Upper lobe of left lung (tissue), 6 donors: ENCODE measurements at places on chromosomes 2 and 18. TPM values are rescaled to one million over a fixed set of nuclear protein-coding genes. Genes with fewer than 3 reads are reported as not detected.

GRCh38 chr2:169193618-169194017, 124.3 kb downstream of the DHRS9 start:
- H3K36me3 ChIP-seq = no peaks in the 10 kb centered on the region
- H3K27me3 ChIP-seq = no peaks in the 10 kb centered on the region
- DNase-seq = no peak
- H3K27ac ChIP-seq = no peak overlapping the region
- H3K4me1 ChIP-seq = no peaks in the 10 kb centered on the region
- H3K4me3 ChIP-seq = no peak overlapping the region

DNA sequence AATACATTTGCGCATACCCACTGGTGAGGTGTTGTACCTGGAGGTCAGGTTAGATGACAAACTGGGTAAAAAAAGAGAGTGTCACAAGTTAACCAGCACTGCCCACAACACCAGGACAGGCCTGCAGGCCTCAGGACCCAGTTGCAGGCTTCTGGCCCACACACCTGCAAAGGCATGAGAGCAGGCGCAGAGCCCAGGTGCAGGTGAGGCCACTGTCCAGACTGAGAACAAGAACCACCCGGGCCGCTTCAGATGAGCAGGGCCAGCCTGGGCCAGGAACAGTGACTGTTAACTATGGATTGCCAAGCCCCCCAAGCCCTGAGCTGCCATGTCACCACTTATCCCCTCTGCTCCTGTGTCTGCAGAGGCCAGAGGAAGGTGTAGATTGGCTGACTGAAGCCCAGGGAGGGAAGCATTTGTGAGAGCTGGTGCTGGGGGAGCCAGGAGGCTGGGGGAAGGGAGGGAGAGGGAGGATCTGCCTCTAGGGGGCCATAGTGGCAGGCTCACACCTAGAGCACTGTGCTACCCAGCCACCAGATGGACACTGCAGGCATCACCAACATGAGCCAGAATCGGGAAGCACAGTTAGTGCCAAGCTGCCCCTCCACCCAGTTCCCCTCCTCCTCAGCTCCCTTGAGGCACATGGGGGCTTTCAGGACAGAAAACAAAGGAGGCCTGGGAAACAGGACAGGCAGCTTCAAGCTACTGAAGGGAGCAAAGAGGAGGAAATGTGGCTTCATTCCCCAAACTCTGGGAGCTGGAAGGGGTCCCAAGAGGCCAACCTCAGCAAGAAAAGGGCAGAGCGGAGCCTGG, 35.4 kb downstream of the SFXN5 start:
- no peaks in the 10 kb centered on the region for H3K27me3 ChIP-seq
- H3K27ac ChIP-seq = no peak overlapping the region
- peaks cover 10% of the 10 kb centered on the region for H3K36me3 ChIP-seq
- DNase-seq = no peak

FEV gene
- not detected for total RNA-seq

- no peak overlapping the region for H3K27ac ChIP-seq
- DNase-seq = no peak
- no peak overlapping the region for H3K4me3 ChIP-seq
- no peaks in the 10 kb centered on the region for H3K36me3 ChIP-seq
Measured at GRCh38 chr18:5413447-5413846, 117.9 kb upstream of the ZBTB14 start.

BCL2L11 gene
- total RNA-seq = 76.5 TPM

DNA sequence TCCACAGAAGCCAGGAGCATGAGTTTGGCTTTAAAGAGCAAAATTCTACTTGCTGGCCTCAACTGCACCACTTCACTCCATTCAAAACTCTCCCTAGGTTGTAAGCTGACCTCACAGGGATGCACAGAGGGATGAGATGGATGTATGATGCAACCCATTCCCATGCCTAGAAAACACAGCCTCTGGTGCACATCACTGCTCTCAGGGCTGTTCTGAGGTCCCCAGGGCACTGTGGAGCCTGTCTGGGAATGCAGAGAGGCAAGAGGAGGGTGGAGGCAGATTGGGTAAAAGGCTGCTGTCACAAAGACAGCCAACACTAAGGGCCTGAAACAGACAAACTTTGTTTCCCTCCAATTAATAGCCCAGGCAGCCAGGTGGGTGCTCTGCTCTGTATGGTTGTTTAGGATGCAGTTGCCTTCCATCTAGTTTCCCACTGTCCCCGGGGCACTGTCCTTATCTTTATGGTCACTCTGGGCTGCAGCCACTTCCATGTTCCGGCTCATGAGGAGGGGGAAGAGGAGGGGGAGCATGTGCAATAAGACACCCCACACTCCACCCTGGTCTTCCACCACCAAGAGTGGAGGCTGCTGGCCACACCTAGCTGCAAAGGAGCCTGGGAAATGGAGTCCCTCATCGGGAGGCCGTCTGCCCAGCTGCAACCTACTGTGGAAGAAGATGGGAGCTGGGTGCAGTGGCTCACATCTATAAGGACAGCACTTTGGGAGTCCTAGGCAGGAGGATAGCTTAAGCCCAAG, 7.0 kb downstream of the GPR45 start:
- H3K4me3 ChIP-seq = no peak overlapping the region
- no peaks in the 10 kb centered on the region for H3K36me3 ChIP-seq
- H3K4me1 ChIP-seq = no peaks in the 10 kb centered on the region
- H3K27ac ChIP-seq = no peak overlapping the region
- no peaks in the 10 kb centered on the region for H3K27me3 ChIP-seq

MYO3B gene
- total RNA-seq = 0.13 TPM

DNA sequence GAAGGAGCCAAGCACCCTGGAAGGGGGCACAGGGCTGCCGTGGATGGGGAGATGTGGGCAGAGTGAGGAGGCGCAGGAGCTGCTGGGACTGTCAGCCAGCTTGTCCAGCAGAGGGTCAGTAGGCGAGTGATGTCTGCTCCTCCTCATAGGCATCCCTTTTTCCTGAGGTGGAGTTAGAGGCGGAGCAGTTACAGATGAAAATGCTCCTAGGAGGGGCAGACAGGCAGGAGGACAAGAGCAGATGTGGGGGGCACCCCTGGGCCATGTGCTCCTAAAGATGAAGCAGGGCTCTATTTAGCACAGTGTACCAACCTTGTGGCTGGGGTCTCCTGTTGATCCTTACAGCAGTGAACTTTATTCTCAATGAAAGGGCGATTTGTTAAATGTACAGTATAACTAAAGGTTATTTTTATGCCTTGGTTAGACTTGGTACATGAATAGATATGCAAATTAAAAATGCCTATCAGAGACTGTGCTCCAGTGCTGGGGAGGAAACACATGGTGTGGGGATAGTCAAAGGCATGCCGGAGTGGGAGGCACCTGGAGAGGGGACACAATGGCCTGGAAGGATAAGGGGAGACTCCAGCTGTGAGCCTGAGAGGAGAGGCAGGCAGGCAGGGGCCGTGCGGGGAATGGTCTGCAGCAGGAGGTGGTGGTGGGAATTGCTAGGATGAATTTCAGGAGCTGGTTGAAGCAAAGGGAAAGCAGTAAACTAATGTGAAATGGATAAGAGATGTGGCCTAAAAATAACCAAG, 175.3 kb downstream of the CLIP4 start:
- no peaks in the 10 kb centered on the region for H3K27me3 ChIP-seq
- H3K27ac ChIP-seq = no peak overlapping the region
- H3K36me3 ChIP-seq = no peaks in the 10 kb centered on the region
- H3K4me3 ChIP-seq = no peak overlapping the region

- no peaks in the 10 kb centered on the region for H3K4me1 ChIP-seq
- no peaks in the 10 kb centered on the region for H3K27me3 ChIP-seq
- no peak overlapping the region for H3K4me3 ChIP-seq
- H3K27ac ChIP-seq = no peak overlapping the region
Measured at GRCh38 chr18:44370861-44371260, 309.8 kb upstream of the SETBP1 start.

GRCh38 chr18:21184396-21184996, 57.5 kb upstream of the GREB1L start:
- no peak for DNase-seq
- H3K27me3 ChIP-seq = no peaks in the 10 kb centered on the region
- H3K4me3 ChIP-seq = no peak overlapping the region
- no peaks in the 10 kb centered on the region for H3K4me1 ChIP-seq
- H3K36me3 ChIP-seq = no peaks in the 10 kb centered on the region

DNA sequence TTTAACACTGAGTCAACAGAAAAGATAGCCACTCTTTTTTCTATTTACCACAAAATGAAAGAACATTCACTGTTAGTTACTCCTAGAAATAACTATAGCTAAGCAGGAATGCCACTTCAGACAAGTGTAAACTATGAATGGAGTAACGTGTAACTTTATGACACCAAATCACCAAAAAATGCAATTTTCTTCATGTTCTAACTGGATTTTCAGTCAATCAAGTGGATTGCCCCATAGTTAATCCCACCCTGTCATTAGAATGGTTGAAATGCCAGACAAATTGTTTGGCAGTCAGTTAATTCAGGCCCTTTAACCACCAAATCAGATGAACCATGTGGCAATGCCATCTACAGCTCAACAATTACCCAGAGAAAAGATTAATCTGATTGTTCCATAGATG, 9.9 kb downstream of the EPHA4 start:
- no peak overlapping the region for H3K4me3 ChIP-seq
- H3K27me3 ChIP-seq = no peaks in the 10 kb centered on the region
- no peaks in the 10 kb centered on the region for H3K4me1 ChIP-seq

- no peaks in the 10 kb centered on the region for H3K36me3 ChIP-seq
- no peaks in the 10 kb centered on the region for H3K27me3 ChIP-seq
- H3K27ac ChIP-seq = no peak overlapping the region
- no peak for DNase-seq
- no peak overlapping the region for H3K4me3 ChIP-seq
- no peaks in the 10 kb centered on the region for H3K4me1 ChIP-seq
Measured at GRCh38 chr2:106827158-106827557, 58.8 kb downstream of the ST6GAL2 start.

RUFY4 gene
- 0.20 TPM for total RNA-seq

DNMT3A gene
- total RNA-seq = 36.6 TPM

REEP1 gene
- total RNA-seq = 10.4 TPM

DNA sequence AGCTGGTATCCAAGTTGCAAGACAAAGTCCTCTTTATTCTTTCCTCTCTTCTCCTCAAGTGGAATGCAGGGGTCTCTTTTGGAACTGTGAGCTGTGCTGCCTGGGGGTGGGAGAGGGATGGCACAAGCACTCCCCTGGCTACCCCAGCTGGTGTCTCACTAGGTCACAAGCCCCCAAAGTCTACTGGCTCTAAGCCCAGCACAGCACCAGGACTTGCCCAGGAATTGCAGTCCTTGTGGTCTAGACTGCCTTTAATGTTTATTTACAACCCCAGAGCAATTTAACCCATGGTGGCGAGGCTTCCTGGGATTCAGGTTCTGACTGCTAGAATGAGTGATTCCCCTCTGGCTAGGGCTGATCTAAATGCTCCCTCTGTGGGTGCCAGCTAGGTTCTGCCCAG, 199.0 kb upstream of the STK17B start:
- no peak overlapping the region for H3K4me3 ChIP-seq
- no peaks in the 10 kb centered on the region for H3K36me3 ChIP-seq
- no peaks in the 10 kb centered on the region for H3K27me3 ChIP-seq
- no peak overlapping the region for H3K27ac ChIP-seq
- peaks cover 8% of the 10 kb centered on the region for H3K4me1 ChIP-seq

SERPINB5 gene
- total RNA-seq = not detected

STEAP3 gene
- total RNA-seq = 22.3 TPM

SCYGR8 gene
- total RNA-seq = not detected

FNDC4 gene
- total RNA-seq = 1.1 TPM

SANBR gene
- total RNA-seq = 40.3 TPM

DNA sequence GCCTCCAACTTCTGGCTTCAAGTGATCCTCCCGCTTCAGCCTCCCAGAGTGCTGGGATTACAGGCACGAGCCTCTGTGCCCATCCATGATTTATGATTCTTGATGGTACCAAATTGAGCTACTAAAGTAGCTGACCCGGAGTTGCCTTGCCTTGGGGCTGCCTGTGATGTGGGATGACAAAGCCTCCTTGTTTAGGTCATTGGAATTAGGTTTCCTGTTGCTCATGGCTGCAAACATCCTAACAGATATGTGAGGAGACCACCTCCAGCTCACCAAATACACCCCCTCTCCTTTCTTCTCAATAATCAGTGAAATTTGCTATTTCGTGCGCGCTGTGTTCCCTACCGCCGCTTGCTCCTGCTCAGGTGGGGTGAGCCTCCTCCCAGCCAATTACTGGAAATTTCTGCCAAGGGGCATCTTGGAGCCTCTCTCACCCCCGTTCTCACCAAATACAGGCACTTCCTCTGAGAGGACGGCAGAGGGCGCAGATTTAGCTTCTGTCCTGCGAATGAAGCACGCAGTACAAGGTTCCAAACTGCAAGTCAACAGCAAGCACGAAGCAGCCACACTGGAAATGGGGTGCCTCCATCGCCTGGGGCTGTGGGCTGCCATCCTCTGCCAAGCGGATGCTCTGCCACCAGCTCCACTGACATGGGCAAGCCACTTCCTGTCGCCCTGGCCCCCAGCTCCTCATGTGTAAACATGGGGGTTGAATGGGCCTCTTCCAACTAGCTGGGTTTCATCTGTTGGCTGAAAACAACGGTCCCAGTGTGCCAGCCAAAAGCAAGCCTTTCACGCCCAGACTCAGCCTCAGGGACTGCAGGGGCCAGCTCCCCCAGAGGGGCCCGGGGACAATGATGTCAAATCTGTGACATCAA, 71.7 kb downstream of the NCAPH start:
- DNase-seq = peak; percentile 52
- no peaks in the 10 kb centered on the region for H3K36me3 ChIP-seq
- no peaks in the 10 kb centered on the region for H3K27me3 ChIP-seq
- no peak overlapping the region for H3K4me3 ChIP-seq

DNA sequence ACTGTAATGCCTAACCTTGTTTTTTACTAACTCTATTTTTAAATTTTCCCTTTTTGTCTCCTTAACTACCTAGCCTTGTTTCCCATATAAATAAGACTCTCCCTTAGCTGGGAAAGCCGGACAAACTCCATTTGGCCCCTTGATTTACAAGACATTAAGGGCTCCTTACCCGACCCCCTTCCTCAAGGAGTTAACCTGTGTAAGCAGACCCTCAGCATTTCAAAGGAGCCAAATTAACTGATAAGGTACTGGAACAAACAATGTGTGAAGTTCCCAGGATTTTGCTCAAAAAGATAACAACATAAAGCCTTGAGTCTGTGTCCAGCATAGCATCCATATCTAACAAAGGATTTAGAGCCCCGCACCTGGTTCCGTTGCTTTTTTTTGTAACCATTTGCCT, 59.6 kb upstream of the C2orf15 start:
- H3K27me3 ChIP-seq = no peaks in the 10 kb centered on the region
- no peak for DNase-seq
- H3K36me3 ChIP-seq = no peaks in the 10 kb centered on the region
- H3K4me1 ChIP-seq = no peaks in the 10 kb centered on the region
- no peak overlapping the region for H3K4me3 ChIP-seq

- H3K27ac ChIP-seq = no peak overlapping the region
- no peak overlapping the region for H3K4me3 ChIP-seq
- H3K36me3 ChIP-seq = no peaks in the 10 kb centered on the region
- DNase-seq = peak; percentile 56
Measured at GRCh38 chr2:30706534-30707303, 100.5 kb downstream of the CAPN13 start.

GRCh38 chr2:157413326-157414035, 30.4 kb downstream of the CYTIP start:
- peaks cover 4% of the 10 kb centered on the region for H3K4me1 ChIP-seq
- H3K27ac ChIP-seq = peak overlapping the region; percentile 44
- H3K27me3 ChIP-seq = no peaks in the 10 kb centered on the region
- no peak overlapping the region for H3K4me3 ChIP-seq
- no peaks in the 10 kb centered on the region for H3K36me3 ChIP-seq

FBXO15 gene
- 11.9 TPM for total RNA-seq

TMEM182 gene
- total RNA-seq = 2.5 TPM

GRCh38 chr2:179927041-179927440, 65.6 kb upstream of the ZNF385B start:
- no peaks in the 10 kb centered on the region for H3K36me3 ChIP-seq
- H3K27me3 ChIP-seq = no peaks in the 10 kb centered on the region
- H3K27ac ChIP-seq = no peak overlapping the region

- DNase-seq = no peak
- H3K27me3 ChIP-seq = no peaks in the 10 kb centered on the region
- no peak overlapping the region for H3K4me3 ChIP-seq
- H3K4me1 ChIP-seq = no peaks in the 10 kb centered on the region
Measured at GRCh38 chr18:42520138-42520537, 565.1 kb downstream of the PIK3C3 start.

C2orf15 gene
- total RNA-seq = 1.1 TPM
